ENCODE measurements at places on chromosomes 16 and 17.
A peak's percentile ranks its signal among the peaks of the same experiment; 100 is the strongest.

DNA sequence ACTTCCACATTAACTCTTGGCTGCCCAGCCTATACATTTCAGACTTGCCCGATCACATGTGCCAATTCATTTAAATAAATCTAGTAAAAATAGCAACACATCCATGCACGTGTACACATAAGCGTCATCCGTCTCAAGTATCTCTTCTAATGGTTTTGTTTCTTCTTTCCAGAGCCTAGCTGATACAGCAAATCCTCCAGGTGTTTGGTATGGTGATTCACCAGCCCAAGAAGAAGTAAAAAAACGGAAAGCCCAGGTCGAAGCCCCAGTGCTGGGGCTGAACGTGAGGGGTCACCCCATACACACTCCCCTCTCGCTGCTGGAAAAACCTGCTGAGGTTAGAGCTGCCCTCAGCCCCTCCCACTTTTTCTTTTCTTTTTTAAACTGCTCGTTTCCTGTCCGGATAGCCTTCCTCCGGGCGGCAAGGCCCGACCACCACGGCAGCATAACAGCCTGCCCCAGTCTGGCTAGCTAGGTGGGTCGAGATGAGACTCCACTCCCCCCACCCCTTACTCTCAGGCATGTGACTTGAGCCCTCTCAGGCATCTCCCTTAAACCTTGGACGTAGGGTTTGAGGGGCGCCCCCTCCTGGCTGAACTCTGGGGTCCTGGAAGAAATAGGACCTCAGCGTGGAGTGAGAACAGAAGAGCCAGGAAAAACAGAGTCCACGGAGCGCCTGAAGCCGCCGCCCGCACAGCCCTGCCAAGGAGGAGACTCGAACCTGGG is 13.9 kb upstream of the OR1F1 start:
- H3K4me3 ChIP-seq: no peak overlapping the region
- no peaks in the 10 kb centered on the region for H3K36me3 ChIP-seq
- peaks cover 39% of the 10 kb centered on the region for H3K4me1 ChIP-seq
- no peak for DNase-seq
- peaks cover 100% of the 10 kb centered on the region for H3K27me3 ChIP-seq
- H3K27ac ChIP-seq: no peak overlapping the region

- no peak overlapping the region for H3K27ac ChIP-seq
- no peaks in the 10 kb centered on the region for H3K4me1 ChIP-seq
- H3K36me3 ChIP-seq: no peaks in the 10 kb centered on the region
- H3K4me3 ChIP-seq: no peak overlapping the region
- no peaks in the 10 kb centered on the region for H3K27me3 ChIP-seq
These were observed 53.4 kb downstream of the GAS7 start for GRCh38 chr17:10144982-10145381.

- DNase-seq: no peak
- no peaks in the 10 kb centered on the region for H3K27me3 ChIP-seq
- H3K36me3 ChIP-seq: peaks cover 34% of the 10 kb centered on the region
- no peak overlapping the region for H3K27ac ChIP-seq
These were observed 9.0 kb upstream of the VASN start for GRCh38 chr16:4362476-4363135.

DNA sequence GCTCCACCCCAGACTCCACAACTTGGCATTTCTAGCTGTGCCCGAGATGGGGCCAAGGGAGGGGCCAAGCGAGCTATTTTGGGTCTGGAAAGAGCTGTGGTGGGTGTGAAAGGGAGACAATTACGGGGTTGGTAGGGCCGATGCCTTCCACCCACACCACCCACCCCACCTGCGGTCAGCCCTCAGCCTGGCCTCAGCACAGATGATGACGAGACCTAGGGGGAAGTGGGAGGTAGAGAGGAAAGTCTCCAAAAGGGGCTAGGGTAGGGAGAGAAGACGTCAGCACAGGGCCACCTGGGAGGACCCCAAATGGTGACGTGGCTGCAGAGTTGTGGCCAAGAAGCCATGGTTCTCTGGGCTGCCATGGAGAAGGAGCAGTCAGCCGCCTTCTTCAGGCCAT is 83.1 kb downstream of the SDK2 start:
- H3K4me1 ChIP-seq: no peaks in the 10 kb centered on the region
- no peaks in the 10 kb centered on the region for H3K36me3 ChIP-seq
- no peak for DNase-seq
- peaks cover 24% of the 10 kb centered on the region for H3K27me3 ChIP-seq

DNA sequence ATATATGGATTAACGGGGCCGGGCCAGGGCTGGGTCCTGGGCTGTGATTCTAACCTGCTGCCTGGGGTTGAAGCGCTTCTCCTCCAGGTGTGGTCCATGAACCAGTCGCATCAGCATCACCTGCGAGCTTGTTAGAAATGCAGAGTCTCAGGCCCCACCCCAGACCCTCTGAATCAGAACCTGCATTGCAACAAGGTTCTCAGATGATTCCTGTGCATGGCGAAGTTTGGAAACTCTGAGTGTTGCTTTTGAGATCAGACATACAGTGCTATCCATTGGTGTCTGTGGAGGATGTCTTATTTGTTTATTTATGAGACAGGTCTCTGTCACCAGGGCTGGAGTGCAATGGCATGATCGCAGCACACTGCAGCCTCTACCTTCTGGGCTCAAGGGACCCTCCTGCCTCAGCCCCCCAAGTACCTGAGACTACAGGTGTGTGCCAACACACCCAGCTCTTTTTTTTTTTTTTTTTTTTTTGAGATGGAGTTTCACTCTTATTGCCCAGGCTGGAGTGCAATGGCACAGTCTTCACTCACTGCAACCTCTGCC is 99.8 kb downstream of the PITPNC1 start:
- H3K4me1 ChIP-seq: peaks cover 5% of the 10 kb centered on the region
- H3K27me3 ChIP-seq: no peaks in the 10 kb centered on the region
- no peak overlapping the region for H3K4me3 ChIP-seq
- H3K36me3 ChIP-seq: no peaks in the 10 kb centered on the region
- no peak for DNase-seq

GRCh38 chr16:3793161-3793576 is 75.8 kb upstream of the TRAP1 start:
- H3K27me3 ChIP-seq: no peaks in the 10 kb centered on the region
- H3K27ac ChIP-seq: no peak overlapping the region
- no peak overlapping the region for H3K4me3 ChIP-seq
- peaks cover 45% of the 10 kb centered on the region for H3K36me3 ChIP-seq
- H3K4me1 ChIP-seq: peaks cover 63% of the 10 kb centered on the region
- DNase-seq: no peak

- no peak overlapping the region for H3K27ac ChIP-seq
- no peaks in the 10 kb centered on the region for H3K36me3 ChIP-seq
- no peak for DNase-seq
- H3K27me3 ChIP-seq: peaks cover 20% of the 10 kb centered on the region
These were observed 13.8 kb upstream of the KCNJ18 start for GRCh38 chr17:21678393-21679081.

GRCh38 chr17:65712383-65713267 is 151.2 kb upstream of the AXIN2 start:
- H3K27ac ChIP-seq: no peak overlapping the region
- no peak overlapping the region for H3K4me3 ChIP-seq
- no peaks in the 10 kb centered on the region for H3K4me1 ChIP-seq
- no peaks in the 10 kb centered on the region for H3K27me3 ChIP-seq
- no peak for DNase-seq
- no peaks in the 10 kb centered on the region for H3K36me3 ChIP-seq

DNA sequence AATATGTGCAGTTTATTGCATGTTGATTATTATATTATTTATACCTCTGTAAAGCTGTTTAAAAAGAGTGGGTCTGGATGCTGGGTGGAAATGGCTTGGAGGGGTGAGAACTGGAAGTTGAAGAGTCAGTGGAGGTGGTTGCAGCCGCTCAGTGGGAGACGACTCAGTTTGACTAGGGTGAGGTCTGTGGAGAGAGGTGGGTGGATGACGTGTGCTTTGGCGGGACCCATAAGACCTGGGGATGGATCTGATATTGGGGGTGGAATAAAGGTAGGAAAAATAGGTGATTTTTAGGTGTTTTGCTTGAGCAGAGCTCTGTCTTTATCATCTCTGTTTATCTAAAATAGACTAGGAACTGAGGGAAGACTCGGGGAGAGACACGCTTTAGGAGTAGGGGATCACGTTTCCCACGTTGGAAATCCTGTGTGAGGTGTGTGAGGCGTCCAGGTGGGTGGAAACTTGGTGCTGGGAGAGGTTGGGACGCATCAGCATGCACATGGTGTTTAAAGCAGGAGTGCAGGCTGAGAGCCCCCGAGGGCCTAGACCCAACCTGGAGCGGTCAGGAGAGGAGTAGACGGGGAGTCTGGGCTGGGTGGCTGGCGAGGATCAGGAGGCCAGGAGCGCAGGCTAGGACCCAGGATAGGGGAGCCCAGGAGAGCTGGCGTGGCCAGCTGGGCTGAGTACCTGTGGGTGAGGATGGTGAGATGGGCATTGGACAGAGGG is 17.2 kb downstream of the NT5M start:
- no peak overlapping the region for H3K27ac ChIP-seq
- no peak for DNase-seq
- no peaks in the 10 kb centered on the region for H3K36me3 ChIP-seq
- H3K27me3 ChIP-seq: no peaks in the 10 kb centered on the region

DNA sequence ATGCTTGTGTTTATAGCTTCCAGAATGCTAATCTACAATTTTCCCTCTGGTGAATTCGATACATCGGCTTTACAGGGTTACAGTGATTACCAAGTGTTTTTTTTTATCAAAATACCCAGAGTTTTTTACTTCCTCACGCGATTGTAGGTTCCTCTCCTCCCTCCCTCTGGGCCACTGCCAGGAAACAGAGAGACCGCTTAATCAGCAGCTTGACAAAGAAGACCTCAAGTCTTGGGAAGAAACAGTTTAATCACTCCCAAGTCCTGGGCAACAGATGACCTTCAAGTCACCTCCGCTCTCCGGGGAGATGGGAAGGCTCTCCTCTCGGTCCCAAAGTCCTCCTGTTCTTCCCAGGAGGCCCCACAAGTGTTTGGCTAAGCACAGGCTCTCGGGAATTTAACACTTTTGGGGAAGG is 23.5 kb downstream of the SMTNL2 start:
- peak; percentile 89 for DNase-seq
- H3K36me3 ChIP-seq: no peaks in the 10 kb centered on the region
- H3K4me3 ChIP-seq: no peak overlapping the region
- H3K27me3 ChIP-seq: no peaks in the 10 kb centered on the region
- peaks cover 30% of the 10 kb centered on the region for H3K4me1 ChIP-seq

- H3K36me3 ChIP-seq: no peaks in the 10 kb centered on the region
- H3K4me1 ChIP-seq: peaks cover 21% of the 10 kb centered on the region
- H3K27ac ChIP-seq: peak overlapping the region; percentile 69
- no peak overlapping the region for H3K4me3 ChIP-seq
- peak; percentile 45 for DNase-seq
These were observed 906 bp upstream of the FOXL1 start for GRCh38 chr16:86577314-86577971.

DNA sequence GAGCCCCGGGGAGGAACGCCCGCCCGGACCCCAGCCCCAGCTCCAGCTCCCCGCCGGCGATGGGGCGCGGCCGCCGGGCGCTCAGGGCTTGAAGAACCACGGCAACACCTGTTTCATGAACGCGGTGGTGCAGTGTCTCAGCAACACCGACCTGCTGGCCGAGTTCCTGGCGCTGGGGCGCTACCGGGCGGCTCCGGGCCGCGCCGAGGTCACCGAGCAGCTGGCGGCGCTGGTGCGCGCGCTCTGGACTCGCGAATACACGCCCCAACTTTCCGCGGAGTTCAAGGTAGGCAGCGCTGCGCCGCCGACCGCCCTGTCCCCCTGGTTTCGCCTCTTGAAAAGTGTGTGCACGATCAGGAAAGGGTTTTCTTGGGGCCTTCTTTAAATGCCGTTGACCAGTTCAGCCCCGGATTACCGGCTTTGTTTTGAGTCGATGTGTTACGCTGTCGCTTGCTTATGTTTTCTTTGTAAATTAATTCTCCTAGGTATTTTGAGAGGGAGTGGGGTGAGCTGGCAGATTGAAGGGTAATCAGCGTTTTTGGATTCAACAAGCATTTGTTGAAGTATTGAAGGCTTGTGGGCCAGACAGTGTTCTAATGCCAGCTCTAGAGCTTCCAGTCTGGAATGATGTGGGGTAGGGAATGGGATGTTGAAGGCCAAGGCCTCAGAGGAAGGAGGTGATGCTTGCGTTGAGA is 681 bp downstream of the USP43 start:
- peak; percentile 79 for DNase-seq
- H3K4me3 ChIP-seq: peak overlapping the region; percentile 63
- peak overlapping the region; percentile 90 for H3K27ac ChIP-seq
- H3K4me1 ChIP-seq: peaks cover 30% of the 10 kb centered on the region
- H3K36me3 ChIP-seq: no peaks in the 10 kb centered on the region
- H3K27me3 ChIP-seq: peaks cover 17% of the 10 kb centered on the region

DNA sequence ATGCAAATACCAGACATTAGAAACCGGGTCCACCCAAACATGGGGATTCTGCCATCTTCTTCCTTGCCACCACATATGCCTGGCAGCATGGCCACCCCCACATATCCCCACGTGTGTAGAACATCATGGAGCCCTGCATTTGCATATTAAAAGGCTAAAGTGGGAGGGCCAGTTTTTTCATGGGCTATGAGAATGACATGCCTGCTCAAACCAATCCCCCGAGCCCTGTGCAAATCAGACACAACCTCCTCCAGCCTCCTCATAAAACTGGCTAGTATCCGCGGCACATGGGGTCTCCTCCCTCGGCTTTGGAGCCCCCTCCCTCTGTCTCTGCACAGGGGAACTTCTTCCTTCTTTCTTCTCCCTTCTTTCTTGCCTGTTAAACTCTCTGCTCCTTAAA is 174.9 kb upstream of the WSCD1 start:
- H3K27ac ChIP-seq: no peak overlapping the region
- H3K4me3 ChIP-seq: no peak overlapping the region
- H3K36me3 ChIP-seq: no peaks in the 10 kb centered on the region
- DNase-seq: no peak

- H3K27ac ChIP-seq: no peak overlapping the region
- no peaks in the 10 kb centered on the region for H3K27me3 ChIP-seq
- H3K36me3 ChIP-seq: peaks cover 10% of the 10 kb centered on the region
These were observed 21.2 kb downstream of the CLEC16A start for GRCh38 chr16:10965440-10966061.

- peaks cover 24% of the 10 kb centered on the region for H3K36me3 ChIP-seq
- peak overlapping the region; percentile 62 for H3K4me3 ChIP-seq
- H3K27me3 ChIP-seq: no peaks in the 10 kb centered on the region
- peaks cover 27% of the 10 kb centered on the region for H3K4me1 ChIP-seq
These were observed 560 bp upstream of the RUSF1 start for GRCh38 chr16:31508706-31509195.

DNA sequence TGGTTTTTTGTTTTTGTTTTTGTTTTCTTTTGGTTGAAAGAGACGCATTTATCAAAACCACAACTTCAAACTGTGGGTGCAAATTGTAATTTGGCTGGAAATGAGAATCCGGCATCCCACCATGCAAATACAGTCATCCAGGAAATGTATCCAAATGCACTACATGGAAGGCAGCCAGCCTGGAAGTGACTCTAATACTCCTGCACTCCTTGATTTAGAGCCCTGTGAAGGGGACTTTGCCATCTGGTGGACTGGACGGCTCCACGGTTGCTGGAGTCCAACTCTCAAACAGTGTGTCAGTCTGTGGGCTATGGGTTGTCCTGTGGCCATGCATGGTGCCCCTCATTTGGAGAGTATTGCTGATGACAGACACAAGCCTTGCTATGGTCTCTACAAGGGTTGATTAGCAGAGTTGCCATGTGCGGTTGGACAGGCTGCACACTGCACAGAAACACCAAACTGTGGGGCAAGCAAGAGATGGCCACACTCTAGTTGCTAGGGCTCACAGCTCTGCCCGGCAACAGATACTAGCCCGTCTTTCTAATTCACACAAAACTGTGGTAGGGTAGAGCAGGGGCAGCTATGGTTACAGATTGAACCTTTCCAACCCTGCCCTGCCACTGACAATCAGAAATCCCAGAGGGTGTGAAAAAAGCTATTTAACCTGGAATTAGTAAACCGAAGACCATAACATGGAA is 62.4 kb downstream of the VAT1L start:
- no peaks in the 10 kb centered on the region for H3K27me3 ChIP-seq
- H3K36me3 ChIP-seq: no peaks in the 10 kb centered on the region
- no peak overlapping the region for H3K4me3 ChIP-seq
- no peak overlapping the region for H3K27ac ChIP-seq
- H3K4me1 ChIP-seq: no peaks in the 10 kb centered on the region
- DNase-seq: no peak

Measured in stomach (tissue), 19 donors.